CD4-positive, CD25-positive, alpha-beta regulatory T cell (primary cell): ENCODE measurements at places on chromosomes 2 and 18.

DNA sequence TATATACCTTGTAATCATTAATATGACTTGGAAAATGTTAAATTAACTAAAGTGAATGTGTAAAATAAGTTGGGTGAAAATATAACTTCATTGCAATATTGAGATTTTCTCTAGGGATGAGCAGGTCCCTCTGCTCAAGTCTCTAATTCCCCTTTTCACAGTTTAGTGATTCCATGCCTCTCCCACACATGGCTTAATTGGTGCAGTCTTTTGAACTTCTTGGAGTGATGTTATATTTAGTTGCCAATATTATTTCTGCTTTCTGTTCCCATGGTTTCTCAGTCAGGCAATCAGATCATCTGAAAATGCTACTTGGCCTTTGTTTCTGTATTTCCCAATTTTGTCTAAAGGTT lies 233.7 kb upstream of the SPOPL start:
- no peak for DNase-seq

DNA sequence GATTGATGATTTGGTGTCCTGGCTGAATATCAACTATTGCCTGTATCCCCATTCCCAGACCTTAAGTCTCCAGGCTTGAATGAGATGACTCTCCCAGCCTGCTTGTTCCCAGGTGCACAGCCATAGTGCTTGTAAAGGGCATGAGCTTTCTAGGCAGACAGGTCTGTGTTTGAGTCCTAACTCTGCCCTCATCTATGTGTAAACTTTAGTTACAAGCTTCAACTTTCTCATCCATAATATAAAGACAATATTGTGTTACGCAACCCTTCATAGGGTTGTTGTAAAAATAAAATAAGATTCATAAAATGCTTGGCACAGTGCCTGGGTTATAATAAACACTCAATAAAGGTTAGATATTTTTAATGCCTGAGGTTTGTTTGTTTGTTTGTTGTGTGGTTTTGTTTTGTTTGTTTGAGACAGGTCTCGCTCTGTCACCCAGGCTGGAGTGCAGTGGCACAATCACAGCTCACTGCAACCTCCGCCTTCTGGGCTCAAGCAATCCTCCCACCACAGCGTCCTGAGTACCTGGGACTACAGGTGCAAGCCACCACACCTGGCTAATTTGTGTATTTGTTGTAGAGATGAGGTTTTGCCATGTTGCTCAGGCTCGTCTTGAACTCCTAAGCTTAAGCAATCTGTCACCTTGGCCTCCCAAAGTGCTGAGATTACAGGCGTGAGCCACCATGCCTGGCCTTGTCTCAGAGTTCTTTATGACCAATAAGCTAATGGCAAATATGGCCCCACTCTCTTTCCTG lies 89.4 kb upstream of the MAPRE2 start:
- DNase-seq: no peak

DNA sequence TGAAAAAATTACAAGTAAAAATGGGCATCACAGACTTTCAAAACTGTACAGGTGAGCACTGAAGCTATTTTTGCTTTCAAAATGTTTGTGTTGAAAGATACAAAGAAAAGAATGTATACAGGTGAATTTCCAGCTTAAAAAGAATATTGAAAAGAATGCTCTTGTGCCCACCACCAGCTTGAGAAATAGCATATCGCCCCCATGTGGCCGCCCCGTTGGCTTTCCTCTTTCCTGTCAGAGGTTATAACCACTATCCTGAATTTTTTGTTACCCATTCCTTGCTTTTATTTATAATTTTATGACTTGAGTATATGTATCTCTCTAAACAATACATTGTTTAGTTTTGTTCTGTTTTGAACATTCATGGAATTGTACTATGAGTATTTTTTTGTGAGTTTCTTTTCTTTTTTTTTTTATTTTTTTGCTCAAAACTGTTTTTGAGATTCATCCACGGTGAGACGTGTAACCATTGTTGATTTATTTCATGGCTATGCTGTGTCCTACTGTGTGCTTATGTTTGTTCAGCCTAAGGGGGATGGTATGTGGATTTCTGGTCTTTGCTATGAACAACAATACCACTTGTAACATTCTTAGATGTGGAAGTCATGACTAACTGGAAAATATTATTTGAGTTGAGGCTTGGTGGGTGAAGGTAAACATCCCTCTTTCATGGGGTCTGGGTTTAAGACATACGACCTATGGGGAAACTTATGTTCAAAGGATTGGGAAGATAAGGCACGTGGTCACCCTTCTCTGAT lies 11.6 kb downstream of the TRPM8 start:
- DNase-seq: peak; percentile 24

- DNase-seq: no peak
Observed at GRCh38 chr2:44137872-44138551, 30.7 kb upstream of the PPM1B start.

DNA sequence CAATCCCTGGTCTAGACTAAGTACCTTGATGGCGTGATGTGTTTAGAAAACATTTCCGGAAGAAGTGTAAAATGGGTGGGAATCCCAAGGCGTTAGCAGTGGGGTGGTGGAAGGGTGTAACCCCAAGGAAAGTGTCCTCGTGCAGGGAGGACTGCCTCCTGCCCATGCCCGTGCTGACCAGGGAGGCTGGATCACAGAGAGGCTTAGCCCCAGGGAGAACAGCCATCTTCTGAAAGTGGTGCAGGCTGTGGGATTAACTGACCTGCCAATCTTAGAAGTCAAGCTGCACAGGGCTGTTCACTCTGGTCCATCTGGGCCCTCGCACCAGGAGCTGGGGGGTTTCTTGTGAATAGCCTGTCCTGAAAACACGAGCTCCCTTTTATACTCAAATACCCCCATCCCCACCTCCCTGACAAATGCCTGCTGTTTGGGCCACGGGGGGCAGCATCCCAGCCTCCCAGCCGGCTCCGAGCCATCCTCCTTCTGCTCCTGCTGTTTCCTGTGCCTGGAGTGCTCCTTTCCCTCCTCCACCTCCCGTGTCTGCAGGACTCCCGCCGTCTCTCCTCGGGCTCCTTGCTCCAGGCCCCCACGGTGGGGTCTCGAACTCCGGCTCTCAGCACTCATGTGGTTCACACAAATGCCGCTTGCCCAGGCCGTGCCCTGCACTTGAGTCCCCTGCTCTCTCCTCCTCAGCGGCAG lies 52.1 kb upstream of the PXDN start:
- DNase-seq: no peak
